HL-60 (cell line): ENCODE measurements at places on chromosomes 12 and 14.

DNA sequence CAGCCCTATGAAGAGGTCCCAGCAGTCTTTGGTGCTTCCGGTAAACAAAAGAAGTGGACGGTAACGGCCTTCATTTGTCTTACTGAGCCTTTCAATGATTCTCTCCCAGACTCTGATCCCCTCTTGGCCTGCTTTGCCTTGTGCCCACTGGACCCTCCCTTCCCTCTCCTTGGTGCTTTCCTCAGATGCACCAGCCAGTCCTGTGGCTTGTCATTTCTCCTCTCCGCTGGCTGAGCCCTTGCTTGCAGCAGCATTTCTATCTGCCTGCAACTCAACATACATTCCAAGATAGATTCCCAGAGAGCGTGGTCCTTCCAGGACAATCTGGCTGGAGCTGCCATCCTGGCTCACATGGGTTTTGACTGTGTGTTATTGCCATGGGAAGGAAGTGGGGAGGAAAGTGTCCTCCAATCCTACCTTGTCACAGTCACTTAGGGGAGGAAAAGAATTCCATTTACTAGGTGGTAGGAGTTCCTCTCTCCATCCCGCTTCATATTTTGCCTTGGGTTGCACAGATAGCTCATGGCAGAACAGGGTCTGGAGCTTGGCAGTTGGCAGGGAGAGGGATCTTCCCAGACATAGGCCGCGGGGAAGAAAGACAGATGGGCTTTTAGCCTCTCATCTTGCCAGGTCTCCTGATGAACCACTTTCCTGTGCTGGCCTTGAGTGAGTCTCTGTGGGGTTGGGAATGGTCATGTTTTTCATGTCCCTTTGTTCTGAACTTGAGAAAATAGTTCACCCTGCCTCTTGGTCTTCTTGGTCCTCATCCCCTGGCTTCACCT, 92.8 kb upstream of the KCNA1 start:
- no peak for DNase-seq

DNA sequence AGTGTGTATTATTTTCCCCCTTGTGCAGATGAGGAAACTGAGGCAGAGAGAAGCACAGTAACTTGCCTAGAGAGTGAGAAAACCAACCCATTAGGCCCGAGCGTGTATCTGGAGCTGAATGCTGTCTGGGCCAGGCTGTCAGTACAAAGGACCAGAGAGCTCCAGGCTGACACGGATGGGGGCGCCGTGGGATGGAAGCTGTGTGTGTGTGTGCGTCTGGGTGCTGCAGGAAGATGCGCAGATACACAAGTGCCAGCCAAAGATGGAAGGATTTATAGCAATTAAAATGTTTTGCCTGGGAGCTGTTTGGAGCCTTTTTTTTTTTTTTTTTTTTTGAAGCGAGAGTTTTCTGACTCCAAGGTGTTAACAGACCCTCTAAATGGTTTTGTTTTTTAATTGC, 53.7 kb upstream of the GPATCH2L start:
- no peak for DNase-seq

DNA sequence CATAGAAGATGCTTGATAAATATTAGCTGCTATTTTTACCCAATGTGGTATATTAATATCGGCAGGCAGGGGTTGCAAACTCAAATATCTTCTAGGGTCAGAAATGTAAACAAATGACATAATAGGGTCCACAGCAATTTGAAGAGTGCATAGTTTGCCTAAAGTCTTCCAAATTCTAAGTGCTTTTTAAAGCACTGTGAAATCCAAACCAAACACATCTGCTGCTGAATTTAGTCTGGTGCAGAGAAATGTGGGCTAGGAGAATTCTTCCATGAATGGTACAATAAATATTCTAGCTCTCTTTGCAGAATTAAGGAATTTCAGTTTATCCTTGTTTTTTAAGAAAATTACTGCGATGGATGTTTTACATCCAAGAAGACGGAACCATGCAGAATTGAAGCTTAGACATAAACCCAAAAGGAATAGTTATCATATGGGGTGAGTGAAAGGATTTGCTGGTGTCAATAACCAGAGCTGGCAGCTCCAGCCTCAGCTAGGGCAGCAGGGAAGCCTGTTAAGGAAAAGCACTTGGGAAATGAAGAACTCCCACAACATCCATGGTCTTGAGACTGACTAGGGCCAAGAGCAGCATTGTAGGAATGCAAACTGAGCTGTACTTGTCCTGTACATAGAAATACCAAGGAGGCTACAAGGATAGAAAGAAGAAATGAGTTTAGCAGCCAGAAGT, 65.5 kb downstream of the PTPRR start:
- DNase-seq, result no peak

DNA sequence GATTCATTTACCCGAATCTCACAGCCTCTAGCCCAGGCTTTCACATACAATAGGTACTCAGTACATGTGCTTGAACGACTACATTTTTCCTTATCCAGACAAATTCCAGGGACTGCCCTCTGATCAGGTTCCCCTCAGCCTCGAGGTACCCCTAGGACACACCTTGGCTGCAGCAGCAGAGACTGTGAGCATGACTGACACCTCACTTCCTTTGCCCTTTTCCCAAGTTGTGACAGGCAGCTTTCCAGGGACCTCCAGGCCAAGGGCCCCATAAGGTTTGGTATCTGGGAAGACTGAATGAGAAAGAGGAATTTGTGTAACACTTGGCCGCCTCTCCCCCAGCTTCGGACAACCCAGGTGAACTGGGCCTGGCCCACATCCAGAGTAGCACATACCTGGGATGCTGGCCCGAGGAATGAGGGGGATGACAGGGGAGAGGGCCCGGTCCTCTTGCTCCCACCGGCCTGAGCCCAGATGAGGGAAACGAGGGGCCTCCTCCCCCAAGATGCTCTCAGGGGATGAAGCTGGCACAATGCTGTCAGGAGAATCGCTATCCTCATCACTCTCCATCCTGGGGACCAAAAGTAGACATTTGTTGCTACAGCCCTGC, 10.2 kb upstream of the PRKAG1 start:
- no peak for DNase-seq

DNA sequence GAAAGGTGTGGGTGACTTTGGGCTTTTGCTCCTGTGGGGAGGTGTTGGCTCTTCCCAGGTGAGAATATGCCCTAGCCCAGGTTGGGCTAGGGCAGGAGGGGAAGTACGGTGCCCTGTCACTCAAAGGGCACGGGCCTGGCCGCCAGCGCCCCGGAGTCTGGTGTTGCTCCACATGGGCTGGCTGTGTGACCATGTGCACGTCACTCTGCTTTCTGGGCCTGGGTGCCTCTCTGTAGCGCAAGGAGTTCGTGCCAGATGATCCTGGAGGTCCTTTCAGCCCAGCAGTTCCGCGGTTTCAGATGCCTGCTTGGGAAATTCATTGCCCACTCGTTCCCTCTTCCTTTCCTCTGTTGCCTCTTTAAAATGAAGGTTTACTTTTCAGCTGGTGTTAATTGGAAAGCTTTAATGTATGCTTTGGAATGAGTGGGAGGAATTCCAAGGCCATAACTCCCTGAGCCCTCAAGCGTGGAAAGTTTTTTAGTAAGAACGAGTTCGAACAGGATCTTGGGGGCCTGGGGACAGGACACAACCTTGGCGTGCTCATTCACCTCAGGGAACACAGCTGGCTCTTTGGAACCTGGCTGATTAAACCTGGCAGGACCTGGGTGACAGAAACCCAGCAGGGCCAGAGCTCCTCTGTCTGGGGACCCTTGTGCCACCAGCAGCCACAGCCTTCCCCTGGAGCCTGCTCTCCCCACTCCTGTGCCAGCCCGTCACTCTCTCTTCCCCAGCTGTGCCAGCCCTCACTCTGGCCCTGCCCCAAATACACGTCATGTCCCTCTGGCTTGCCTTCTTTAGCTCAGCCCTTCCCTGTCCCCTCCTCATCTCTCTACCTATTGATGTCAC, 42.8 kb downstream of the TSPAN9 start:
- no peak for DNase-seq
